ENCODE measurements at places on chromosomes 16 and 17.

DNA sequence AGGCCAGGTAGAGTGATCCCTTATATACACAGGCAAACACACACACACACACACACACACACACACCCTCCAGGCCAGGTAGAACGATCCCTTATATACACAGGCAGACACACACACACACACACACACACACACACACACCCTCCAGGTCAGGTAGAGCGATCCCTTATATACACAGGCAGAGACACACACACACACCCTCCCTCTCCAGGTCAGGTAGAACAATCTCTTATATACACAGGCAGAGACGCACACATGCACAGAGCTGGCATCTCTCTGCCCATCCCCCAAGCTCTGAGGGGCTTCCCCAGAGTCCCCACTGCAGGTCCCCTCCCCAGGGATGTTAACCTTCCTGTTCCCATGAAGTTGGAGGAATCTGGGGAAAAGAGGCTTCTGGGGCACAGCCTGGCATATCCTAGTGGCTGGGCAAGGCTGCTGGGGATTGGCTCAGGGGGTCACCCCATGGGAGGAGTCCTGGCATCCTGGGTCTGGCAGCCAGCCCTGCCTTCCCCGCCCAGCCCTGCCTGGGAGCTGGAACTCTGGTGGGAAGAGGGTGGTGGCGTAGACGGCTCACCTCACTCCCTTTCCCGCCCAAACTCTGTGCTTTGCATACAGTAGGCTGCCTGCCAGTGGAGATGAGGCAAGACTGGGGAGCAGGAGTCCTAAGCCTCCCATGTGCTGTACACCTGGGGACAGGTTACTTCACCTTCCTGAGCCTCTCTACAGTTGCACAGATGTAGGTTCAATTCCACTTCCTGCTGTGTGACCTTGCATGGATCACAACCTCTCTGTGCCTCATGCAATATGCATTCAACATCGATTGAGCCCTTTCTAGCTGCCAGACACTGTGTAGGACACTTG lies 41.8 kb downstream of the TEKT5 start:
- DNase-seq = no peak

DNA sequence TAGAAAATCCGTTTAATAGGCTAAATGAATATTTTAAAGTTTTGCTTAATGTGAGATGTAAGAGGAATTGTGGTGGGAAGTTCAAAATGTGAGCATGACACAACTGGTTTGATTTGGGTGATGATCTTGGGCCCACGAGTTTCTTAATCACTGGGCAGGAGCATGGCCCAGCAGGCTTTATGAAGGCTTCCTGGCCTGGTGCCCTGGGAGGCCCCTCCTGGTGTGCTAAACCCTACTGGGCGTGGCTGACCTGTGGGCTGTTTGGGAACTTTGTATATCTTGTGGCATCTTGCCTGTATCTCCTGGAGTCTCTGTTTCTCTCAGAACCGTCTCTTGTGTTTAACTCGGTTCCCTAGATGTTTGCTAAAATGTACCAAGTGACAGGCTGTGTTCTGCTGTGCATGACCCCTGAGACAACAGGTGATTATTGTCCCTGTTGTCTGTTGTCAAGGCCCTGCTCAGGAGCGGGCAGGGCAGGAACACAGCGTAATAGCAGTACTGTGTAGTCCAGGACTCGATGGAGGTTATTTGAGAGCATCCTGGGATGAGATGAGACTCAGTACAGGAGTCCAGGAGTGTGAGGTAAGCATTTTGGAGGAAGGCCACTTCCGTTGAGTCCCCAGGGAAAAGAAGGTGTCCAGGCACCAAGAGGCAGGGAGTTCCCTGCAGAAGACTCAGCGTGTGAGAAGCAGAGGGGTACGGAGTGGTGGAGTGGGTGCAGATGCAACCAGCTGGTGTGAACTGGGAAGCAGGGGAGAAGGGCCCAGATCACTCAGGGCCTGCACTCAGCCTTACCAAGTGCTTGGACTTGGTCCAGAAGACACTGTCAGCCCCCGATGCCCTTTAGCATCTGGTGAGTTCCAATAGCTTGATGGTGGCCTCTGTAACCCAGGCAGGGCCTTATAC lies 48.5 kb downstream of the B9D1 start:
- no peak for DNase-seq

GRCh38 chr17:77892031-77892430 lies 66.5 kb upstream of the TNRC6C start:
- DNase-seq = no peak

- no peak for DNase-seq
These were observed 46.7 kb upstream of the TBX2 start for GRCh38 chr17:61352781-61353491.

DNA sequence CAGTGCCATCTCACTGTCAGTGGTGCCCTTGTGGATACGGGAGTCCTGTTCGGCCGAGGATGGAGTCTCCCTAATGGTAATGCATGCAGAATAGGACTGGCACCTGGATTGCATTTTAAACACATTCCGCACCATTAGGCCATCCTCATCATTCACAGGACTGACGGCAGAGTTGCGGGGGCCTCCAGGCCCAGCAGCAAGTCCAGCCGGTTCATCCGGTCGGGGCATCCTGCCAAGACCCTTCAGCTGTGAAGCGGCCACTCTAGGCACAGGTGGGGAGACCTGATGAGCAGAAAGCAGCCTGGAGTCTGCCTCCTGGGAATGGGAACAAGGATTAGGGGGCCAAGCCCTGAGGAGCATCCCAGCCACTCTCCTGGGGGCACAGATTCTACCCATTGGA lies 90.3 kb upstream of the XYLT1 start:
- no peak for DNase-seq

DNA sequence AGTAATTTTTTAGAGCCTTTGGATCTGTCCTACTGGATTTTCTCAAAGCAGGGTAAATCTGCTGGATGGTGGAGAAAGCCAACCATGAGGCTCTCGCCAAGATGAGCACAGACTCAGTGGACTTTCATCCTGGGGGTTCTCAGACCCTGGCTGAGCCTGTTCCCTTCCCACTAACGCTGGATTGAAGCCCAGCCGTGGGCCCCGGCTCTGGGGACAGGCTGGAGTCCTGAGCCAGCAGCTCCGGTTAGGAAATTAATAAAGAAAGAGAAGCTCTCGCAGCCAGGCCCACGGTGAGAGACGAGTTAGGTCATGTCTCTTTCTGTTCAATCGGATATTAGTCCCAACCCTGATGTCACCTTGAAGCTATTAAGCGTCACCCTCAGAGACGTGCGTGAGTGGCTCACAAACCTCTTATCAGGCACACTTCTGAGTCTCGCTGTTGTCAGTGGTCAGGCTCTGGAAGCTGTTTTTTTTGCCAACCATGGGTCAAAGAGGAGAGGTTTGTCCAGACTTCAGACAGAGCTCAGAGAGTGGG lies 27.1 kb downstream of the MEOX1 start:
- no peak for DNase-seq

DNA sequence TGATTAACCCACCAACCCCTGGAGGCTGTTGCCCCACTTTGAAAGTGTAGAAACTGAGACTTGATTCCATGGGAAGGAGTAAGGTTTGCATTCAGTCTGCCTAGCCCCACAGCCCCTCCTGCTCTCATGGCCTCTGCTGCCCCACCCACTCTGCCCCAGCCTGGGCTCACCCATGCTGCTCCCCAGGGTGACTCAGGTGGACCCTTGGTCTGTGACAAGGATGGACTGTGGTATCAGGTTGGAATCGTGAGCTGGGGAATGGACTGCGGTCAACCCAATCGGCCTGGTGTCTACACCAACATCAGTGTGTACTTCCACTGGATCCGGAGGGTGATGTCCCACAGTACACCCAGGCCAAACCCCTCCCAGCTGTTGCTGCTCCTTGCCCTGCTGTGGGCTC lies 6.5 kb downstream of the PRSS41 start:
- no peak for DNase-seq

GRCh38 chr17:81523402-81524038 lies 4.7 kb upstream of the FSCN2 start:
- no peak for DNase-seq

DNA sequence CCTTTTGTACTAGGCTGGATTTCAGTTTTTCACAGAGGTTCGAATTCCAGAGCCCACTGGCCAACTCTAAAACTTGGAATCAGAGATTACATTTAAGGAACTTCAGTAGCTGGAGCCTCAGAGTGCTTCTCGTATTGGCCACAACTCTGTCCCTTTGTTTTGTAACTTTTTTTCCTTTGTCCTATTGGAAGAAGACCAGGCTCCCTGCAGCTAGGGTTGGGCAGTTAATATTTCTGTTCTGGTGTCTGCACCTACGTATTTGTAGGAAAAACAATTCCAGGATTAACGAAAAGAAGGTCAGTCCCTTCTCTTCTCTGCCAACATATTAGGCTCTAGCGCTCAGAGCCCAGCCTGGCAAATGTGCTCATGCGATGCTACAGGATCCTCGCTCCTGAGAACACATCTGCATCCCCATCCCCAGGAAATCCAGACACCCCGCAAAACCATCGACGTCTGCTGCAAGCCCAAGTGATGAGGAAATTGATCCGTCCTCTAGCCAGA lies 1.9 kb downstream of the CDH11 start:
- no peak for DNase-seq

DNA sequence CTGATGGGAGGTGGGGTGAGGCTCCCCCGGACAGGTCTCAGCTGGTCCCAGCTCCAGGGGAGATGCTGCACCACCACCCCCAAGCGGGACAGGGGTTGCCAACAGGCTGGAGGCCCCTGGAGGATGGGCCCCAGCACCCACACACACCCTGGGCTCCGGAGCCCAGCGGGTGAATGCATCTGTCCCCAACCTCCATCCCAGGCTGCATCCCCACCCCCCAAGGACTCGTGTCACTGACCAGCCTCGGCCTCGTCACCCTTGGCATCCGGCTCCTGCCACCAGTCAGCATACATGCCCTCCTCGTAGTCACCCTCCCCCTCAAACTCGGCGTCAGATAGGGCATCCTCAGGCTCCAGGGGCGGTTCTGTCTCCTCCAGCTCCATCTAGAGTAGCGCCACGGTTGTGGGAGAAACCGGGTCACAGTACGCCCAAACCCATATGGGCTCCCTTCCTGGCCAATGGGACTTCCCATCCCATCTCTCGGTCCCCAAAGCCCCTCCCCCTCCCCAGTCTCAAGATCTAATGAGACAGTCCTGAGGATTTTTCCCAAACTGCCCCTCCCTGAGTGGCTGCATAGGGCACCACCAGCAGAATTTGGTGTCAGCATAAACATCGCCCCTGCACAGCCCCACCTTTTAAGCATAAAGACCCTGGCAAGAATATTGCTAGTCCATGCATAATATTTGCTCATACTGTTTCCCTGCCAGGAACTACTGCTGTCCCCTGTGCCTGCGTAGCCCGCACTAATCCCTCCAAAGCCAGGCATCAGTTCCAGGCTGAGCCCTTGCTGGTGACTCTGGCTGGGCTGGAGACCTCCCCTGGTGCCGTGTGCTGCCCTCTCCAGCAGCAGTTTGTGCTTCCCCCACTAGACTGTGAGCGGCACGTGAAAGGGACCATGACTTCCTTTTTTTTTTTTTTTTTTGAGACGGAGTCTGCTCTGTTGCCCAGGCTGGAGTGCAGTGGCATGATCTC lies 8.4 kb downstream of the P3H4 start:
- no peak for DNase-seq

GRCh38 chr17:36647636-36648035 lies 46.3 kb downstream of the MRM1 start:
- DNase-seq = no peak

DNA sequence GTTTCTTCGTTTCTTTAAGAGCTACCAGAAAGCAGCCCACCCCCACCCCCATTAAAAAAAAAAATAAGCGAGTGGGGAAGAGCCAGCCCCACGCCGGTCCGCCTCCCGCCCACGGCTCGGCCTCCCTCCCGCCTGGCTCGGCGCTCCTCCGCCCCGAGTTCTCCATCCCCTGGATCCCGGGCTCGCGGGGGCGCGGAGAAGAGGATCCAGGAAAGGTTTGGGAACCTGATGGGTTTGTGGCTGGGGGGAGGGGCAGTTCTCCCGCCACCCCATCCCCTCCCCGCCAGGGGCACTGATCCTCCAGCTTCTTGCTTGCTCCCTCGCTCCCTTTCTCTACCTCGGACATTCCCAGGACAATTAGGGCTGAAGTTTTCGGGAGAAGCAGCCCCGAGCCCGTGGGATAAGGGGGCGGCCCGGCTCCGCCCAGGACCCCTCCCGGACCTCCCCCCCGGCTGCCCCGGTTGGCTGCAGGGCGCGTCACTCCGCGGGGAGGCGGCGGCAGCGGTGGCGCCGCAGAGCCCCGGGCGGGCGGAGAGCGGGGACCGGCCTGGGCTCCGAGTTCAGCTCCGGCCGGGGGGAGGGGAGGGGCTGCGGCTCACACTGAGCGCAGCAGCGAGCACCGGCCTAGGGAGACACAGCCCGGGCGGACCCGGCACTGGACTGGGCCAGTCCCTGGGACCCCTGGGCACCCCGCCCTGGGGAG lies 1.0 kb upstream of the SALL1 start:
- DNase-seq = no peak

- no peak for DNase-seq
These were observed 155.5 kb downstream of the PMP22 start for GRCh38 chr17:15109608-15110007.

Measured in CD4-positive, alpha-beta T cell treated with Interleukin-6 for 4 hours (primary cell).